Fibroblast of skin of right quadriceps (primary cell): ENCODE measurements at places on chromosomes 2 and 18.
A peak's percentile ranks its signal among the peaks of the same experiment; 100 is the strongest.

- no peak for DNase-seq
These were observed 207.0 kb upstream of the HAAO start for GRCh38 chr2:42999391-42999841.

DNA sequence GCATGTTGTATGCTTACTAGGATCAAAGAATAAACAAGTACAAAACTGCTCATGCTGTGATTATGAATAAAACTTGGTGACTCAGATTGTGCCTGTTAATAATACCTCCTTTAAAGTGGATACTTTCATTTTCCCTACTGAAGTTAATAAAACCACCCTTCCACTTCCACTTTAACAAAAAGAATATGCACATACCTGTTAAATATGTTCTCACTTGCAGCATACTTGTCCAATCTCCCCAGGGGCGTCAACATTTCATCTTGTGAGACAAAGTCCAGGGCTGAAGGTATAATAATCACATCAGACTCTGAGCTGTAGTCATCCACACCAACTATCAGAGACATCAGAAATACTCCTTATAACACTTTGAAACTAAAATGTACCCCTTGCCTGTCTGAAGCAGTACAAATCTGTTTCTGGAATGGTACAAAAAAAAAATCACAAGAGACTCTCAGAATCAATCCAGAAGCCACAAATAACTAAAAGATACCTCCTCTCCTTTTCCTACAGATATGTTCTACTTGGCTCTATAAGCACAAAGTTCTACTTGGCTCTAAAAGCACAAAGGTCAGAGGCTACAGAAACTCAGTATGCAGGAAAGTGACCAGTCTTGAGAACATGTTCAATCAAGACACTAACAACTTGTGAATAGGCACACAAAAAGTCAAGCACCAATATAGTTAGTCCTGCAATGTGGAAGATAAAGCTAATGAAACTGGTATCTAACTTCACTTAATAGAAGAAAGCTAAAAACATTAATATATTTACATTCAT, 19.3 kb downstream of the PPP4R1 start:
- DNase-seq, result no peak

GRCh38 chr2:199092419-199092818, 365.3 kb downstream of the SATB2 start:
- no peak for DNase-seq

- peak; percentile 57 for DNase-seq
These were observed 8.2 kb upstream of the TMEM182 start for GRCh38 chr2:102753563-102754159.

GRCh38 chr2:190947141-190947540, 66.5 kb downstream of the GLS start:
- no peak for DNase-seq

DNA sequence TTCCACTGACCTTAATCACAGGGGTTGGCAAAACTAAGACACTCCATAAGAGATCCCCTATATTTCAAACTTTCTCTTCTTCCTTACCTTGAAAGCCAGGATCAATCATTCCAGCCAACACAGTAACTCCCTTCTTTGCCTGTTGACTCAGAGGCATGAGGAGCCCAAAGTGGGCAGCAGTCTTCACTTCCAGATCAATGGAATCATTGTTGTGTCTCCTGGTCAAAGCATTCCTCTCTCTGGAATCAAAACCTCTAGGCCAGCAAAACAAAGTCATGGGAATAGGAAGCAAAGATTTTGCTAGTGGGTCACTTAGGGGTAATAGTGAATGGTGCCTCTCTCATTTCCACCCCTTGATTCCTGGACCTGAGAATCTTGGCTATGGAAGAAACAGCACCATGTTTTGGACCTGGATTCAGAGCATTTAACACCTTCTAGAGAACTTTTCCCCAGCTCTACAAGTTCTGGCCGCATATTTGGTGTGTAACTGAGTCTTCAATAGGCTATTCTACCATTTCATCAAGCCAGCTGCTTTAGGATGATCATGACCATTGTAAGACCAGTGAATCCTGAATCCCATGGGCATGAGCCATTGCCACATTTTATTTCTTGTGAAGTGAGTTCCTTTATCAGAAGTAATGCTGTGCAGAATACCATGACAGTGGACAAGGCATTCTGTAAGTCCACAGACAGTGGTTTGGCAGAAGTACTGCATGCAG, 65.7 kb upstream of the SERPINE2 start:
- DNase-seq, result no peak

DNA sequence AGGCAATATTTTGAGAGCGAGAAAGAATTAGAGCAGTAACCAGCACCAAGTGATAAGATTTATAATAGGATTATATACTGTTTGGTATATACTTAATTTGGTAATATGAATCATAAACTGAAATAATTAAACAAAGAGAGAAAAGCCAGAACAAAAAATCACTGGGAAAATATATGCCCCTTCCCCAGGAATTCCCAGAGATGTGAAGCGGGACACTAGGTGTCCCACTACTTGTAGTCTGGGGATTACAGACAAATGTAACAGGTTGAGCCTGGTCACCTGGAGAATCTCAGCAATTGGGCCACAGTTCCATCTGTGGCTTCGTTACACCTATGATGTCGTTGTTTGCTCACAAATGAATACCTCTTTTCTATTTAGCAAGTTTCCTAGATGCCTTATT, 256.1 kb upstream of the CHAC2 start:
- no peak for DNase-seq

DNA sequence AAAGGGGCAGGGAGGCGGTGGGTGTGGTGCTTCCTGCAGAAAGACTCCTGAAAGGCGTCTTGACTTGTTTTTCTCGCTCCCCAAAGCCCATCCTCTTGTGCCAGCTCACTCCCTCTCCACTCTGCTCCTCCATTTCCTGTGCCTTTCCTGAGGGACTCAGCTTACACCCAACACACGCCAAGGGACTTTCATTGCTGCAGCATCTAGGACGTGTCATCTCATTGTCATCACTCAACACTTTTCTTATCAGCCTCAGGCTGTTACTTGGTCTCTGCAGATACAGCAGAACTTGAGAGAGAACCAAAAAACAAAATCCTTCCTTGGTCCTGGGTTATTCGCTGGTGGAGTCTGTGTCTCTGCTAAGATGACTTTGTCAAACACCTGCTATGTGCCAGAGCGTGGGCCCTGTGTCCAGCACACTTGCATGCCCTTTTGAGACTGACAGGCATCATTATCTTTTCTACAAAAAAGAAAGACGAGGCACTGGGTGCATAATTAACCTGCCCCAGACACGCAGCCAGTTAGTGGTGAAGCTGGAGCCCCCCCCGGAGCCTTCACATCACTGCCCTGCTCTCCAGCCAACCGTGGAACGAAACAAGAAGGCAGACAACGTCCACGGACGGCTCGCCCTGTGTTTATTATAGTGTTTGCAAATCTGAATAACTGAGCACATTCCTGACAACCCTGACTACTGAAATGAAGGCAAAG, 261.7 kb upstream of the HDAC4 start:
- DNase-seq, result no peak

DNA sequence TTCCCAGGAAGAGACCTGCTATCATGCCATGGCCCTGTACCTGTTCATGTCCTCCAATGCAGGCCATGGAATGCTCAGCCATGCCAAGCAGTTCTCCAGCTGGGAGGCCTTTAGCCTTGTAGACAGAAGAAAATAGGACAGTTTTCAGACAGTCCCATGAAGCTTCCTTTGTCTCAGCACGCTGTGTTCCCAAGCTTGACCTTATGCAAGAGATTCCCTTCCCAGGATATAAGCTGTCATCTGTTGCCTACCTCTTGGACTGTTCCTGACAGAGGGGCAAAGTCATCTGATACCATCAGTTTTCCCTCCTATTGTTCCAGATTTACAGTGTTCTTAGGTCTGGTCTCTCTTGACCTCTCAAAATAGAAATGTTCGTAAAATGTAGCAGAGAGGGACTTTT, 96.6 kb upstream of the EML6 start:
- no peak for DNase-seq

- DNase-seq, result no peak
These were observed 82.3 kb downstream of the ACVR2A start for GRCh38 chr2:147927053-147927588.

GRCh38 chr18:11147371-11147951, 1.9 kb downstream of the PIEZO2 start:
- DNase-seq, result no peak

- DNase-seq, result peak; percentile 42
These were observed 221.0 kb downstream of the LTBP1 start for GRCh38 chr2:33167622-33168245.

DNA sequence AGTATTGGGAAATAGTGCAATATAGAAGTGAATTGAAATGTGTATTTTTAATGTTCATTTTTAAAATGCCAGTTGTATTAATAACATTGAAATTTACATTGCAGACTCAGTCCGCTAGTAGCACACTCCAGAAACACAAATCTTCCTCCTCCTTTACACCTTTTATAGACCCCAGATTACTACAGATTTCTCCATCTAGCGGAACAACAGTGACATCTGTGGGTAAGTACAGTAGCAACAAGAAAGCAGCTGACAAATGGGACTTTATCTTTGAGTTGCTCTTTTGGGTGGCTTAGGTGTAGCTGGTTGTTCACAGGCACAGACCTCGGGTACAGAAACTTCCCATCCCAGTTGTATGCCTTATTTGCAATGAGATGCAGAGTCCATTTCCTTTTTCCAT, 118.2 kb upstream of the IL1R2 start:
- DNase-seq, result peak; percentile 9

- DNase-seq, result no peak
These were observed 92.3 kb upstream of the CTDP1 start for GRCh38 chr18:79587226-79587741.

- DNase-seq, result no peak
These were observed 60.9 kb upstream of the AGAP1 start for GRCh38 chr2:235432741-235433520.

DNA sequence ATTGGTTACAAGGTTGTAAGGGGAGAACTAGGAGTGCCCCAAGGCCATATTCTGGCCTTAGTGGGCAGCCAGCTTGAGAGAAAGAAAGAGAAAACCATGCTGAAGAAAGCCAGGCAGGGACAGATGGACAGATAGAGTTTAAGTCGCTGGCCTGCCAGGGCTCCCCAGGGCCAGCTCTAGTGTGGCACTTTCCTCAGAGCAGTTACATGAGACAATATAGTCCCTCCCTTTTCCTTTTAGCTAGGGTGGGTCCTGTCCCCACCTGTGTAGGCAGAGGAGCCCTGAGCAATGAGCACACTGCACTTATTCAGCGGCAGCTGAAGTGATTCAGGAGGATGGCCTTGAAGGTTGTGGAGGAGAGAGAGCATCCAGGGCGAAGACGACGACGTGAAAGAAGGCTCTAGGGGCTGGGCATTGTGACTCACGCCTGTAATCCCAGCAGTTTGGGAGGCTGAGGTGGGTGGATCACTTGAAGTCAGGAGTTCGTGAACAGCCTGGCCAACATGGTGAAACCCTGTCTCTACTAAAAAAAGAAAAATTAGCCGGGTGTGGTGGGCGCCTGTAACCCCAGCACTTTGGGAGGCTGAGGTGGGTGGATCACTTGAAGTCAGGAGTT, 152.0 kb upstream of the SLC1A4 start:
- peak; percentile 76 for DNase-seq

DNA sequence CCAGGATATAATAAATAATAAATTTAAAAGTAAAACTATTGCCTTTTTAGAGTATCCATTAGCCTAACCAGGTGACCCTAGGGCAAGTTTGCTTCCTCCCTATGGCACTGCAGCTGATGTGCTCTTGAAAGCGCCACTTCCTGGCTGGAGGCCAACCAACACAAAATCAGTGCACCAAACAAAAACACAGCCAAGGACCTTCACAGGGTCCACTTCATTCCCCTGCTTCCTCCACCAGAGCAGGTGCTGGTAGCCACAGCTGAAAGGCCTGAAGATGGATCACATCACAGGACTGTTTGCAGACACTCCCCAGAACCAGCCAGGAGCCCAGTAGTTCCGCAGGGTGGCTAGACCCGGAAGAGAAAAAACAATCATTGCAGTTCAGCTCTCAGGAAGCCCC, 108.8 kb downstream of the TWIST2 start:
- no peak for DNase-seq
